Upper lobe of left lung (tissue), 6 donors: ENCODE measurements at places on chromosomes 5 and 9.

- H3K4me3 ChIP-seq: peak overlapping the region; percentile 25
- peak; percentile 71 for DNase-seq
- H3K4me1 ChIP-seq: peaks cover 7% of the 10 kb centered on the region
- no peaks in the 10 kb centered on the region for H3K27me3 ChIP-seq
- H3K27ac ChIP-seq: no peak overlapping the region
- no peaks in the 10 kb centered on the region for H3K36me3 ChIP-seq
Measured at GRCh38 chr5:7395432-7395946, 449 bp upstream of the ADCY2 start.

DNA sequence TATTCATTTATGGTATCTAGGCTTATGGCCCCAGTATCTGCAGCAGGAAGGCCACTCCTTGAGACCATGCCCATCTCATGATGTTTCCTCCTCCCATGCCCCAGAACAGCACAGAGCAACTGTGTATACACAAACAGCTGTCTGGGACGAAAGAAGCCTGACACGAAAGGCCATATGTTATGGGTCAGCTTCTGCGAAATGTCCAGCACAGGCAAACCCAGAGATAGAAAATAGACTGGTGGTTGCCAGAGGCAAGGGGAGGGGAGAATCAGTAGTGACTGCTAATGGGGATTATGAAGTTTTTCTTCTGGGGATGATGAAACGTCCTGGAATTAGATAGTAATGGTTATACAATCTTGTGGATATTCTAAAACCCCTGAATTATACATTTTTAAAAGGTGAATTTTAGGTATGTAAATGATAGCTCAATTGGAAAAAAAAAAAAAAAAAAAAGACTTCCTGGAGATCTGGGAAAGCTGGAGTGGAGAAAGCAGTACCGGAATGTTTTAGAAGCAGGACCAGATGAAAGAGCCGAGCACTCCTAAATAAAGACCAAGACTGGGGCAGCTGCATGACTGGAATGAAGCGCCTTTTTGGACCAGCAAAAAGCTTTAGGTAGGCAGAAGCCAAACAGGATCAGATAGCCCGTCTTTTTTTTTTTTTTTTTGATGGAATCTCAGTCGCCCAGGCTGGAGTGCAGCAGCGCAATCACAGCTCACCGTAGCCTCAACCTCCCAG is 29.2 kb downstream of the PCDHGC5 start:
- DNase-seq: no peak
- H3K4me1 ChIP-seq: peaks cover 94% of the 10 kb centered on the region
- H3K4me3 ChIP-seq: no peak overlapping the region
- H3K36me3 ChIP-seq: peaks cover 11% of the 10 kb centered on the region

DNA sequence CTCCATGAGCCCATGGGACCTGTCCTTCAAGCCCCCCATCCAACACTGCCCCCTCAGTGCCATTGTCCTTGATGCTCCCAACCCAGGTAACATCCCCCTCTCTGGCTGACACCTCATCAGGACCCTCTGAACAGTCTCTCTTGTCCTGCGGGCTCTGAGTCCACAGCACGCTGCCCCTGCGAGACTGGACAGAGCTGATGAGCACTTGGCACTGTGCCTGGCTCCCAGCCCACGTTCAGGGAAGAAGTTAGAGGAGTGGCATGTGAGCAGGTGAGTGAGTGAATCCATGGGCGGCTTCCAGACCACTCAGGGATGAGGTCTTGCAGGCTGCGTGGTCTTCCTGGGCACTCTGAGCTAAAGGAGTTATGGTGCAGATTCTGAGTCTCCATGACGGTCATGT is 70.7 kb downstream of the PAX5 start:
- H3K36me3 ChIP-seq: no peaks in the 10 kb centered on the region
- H3K27ac ChIP-seq: no peak overlapping the region
- no peaks in the 10 kb centered on the region for H3K4me1 ChIP-seq
- H3K27me3 ChIP-seq: no peaks in the 10 kb centered on the region

DNA sequence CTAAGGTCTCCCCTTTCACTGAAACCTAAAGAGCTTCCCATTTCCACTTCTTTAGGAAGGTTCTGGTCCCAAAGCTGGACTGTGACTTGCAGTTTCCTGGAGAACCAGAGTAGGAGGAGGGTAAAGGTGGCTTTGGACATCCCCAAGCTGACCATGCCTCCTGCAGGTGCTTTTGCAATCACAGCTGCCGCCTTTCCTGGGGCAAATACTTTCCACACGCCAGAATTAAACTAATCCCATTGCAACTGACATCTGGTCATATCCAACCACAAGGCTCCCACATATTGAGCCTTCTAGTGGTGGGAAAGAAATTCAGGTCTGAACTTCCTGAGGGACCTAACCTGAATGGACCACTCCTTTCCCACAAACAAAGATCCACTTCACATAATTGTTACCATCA is 92.7 kb downstream of the NRG2 start:
- no peaks in the 10 kb centered on the region for H3K36me3 ChIP-seq
- H3K27ac ChIP-seq: no peak overlapping the region
- no peaks in the 10 kb centered on the region for H3K27me3 ChIP-seq
- no peaks in the 10 kb centered on the region for H3K4me1 ChIP-seq

DNA sequence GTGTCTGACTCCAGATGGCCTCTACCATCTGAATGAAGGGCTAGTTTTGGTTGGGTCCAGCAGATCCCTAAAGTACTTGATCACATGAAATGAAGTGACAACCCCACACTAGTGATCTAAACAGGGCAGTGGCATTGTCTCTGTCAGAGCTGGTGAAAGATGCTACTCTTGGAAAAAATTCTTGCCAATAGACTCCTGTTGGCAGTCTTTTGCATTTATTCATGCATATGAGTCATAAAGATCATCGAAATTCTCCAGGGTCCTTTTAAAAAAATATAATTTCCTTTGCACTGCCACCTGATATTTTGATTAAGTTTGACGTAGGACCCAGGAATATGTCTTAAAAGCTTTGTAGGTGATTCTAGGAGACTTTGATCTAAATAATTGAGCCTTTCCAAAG is 135.1 kb upstream of the ELL2 start:
- H3K27ac ChIP-seq: no peak overlapping the region
- no peaks in the 10 kb centered on the region for H3K27me3 ChIP-seq
- H3K36me3 ChIP-seq: no peaks in the 10 kb centered on the region
- no peak overlapping the region for H3K4me3 ChIP-seq

GRCh38 chr9:7534211-7534935 is 265.2 kb downstream of the DMAC1 start:
- no peaks in the 10 kb centered on the region for H3K36me3 ChIP-seq
- no peaks in the 10 kb centered on the region for H3K27me3 ChIP-seq
- DNase-seq: no peak
- H3K4me3 ChIP-seq: no peak overlapping the region
- no peak overlapping the region for H3K27ac ChIP-seq
- H3K4me1 ChIP-seq: peaks cover 4% of the 10 kb centered on the region

DNA sequence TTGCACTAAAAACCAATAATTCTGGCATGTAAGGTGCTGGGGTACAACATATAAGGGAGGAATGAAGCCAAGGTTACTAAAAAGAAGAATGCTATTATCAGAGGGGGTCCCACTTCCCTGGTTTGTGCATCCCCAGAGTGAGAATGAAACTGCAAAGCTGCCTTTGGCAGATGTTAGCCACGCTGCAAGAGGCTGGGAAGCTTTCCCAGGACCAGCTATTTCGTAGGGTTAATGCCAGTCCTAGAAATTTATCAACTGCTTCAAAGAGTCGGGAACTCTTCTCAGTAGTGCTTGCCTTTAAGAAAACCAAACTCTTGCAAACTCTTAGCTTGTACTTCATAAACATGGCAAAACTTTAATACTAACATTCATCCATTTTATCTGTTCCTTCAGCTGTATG is 87.5 kb upstream of the NR5A1 start:
- H3K27me3 ChIP-seq: no peaks in the 10 kb centered on the region
- H3K36me3 ChIP-seq: no peaks in the 10 kb centered on the region
- no peak overlapping the region for H3K4me3 ChIP-seq
- DNase-seq: no peak
- H3K27ac ChIP-seq: no peak overlapping the region

- no peak overlapping the region for H3K27ac ChIP-seq
- H3K4me1 ChIP-seq: peaks cover 3% of the 10 kb centered on the region
- DNase-seq: no peak
Measured at GRCh38 chr5:5702934-5703333, 280.5 kb downstream of the ICE1 start.

GRCh38 chr9:125126019-125126746 is 17.1 kb downstream of the SCAI start:
- no peaks in the 10 kb centered on the region for H3K36me3 ChIP-seq
- H3K27ac ChIP-seq: peak overlapping the region; percentile 57
- H3K27me3 ChIP-seq: no peaks in the 10 kb centered on the region
- peak; percentile 84 for DNase-seq

GRCh38 chr5:59103303-59103702 is 520.4 kb downstream of the RAB3C start:
- H3K27me3 ChIP-seq: no peaks in the 10 kb centered on the region
- H3K36me3 ChIP-seq: no peaks in the 10 kb centered on the region
- no peak for DNase-seq
- no peak overlapping the region for H3K27ac ChIP-seq

- H3K4me1 ChIP-seq: peaks cover 72% of the 10 kb centered on the region
- no peaks in the 10 kb centered on the region for H3K27me3 ChIP-seq
- H3K27ac ChIP-seq: no peak overlapping the region
- no peak for DNase-seq
- H3K4me3 ChIP-seq: no peak overlapping the region
Measured at GRCh38 chr5:179759581-179760551, 27.2 kb downstream of the MAML1 start.

DNA sequence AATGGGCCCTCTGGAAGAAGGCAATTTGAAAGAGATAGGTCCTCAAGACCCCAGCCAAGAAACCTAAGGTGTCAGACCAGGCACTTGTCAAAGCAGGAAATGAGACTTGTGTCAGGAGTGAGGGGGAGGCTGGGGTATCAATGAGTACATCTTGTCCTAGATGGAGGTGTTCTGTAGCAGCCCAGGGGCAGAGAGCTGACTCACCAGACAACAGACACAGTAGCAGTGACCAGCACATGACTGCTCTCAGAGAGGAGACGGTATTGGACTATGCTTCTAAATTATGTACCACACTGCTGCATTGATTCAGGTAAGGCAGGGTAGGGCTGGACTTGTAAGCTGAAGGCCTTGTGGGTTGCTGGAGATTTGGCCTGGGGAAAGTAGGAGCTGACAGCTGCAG is 551.2 kb upstream of the KLF4 start:
- H3K27ac ChIP-seq: no peak overlapping the region
- no peaks in the 10 kb centered on the region for H3K36me3 ChIP-seq
- H3K4me1 ChIP-seq: no peaks in the 10 kb centered on the region
- H3K4me3 ChIP-seq: no peak overlapping the region

GRCh38 chr9:86669422-86669821 is 277.9 kb downstream of the GAS1 start:
- H3K4me1 ChIP-seq: no peaks in the 10 kb centered on the region
- no peak overlapping the region for H3K27ac ChIP-seq
- DNase-seq: no peak
- no peak overlapping the region for H3K4me3 ChIP-seq

DNA sequence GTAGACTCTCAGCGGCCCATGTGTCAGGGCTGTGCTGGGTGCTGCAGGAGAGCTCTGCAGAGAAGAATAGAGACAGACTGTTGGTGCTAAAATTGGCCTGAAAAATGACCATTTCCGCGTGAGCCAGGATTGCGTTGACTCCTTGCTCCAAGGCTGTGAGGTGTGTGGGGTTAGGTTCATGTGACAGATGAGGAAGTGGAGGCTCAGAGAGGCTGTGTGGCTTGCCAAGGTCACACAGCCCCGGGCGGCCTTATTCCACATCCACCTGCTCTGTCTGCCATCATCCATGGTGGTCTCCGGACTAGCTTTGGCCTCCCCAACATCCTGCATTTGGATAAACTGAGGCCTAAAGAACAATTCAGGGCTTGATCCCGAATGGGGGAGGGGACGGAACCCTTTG is 15.2 kb downstream of the NEK6 start:
- no peaks in the 10 kb centered on the region for H3K36me3 ChIP-seq
- H3K27me3 ChIP-seq: no peaks in the 10 kb centered on the region
- H3K27ac ChIP-seq: peak overlapping the region; percentile 43
- H3K4me3 ChIP-seq: no peak overlapping the region
- no peak for DNase-seq

DNA sequence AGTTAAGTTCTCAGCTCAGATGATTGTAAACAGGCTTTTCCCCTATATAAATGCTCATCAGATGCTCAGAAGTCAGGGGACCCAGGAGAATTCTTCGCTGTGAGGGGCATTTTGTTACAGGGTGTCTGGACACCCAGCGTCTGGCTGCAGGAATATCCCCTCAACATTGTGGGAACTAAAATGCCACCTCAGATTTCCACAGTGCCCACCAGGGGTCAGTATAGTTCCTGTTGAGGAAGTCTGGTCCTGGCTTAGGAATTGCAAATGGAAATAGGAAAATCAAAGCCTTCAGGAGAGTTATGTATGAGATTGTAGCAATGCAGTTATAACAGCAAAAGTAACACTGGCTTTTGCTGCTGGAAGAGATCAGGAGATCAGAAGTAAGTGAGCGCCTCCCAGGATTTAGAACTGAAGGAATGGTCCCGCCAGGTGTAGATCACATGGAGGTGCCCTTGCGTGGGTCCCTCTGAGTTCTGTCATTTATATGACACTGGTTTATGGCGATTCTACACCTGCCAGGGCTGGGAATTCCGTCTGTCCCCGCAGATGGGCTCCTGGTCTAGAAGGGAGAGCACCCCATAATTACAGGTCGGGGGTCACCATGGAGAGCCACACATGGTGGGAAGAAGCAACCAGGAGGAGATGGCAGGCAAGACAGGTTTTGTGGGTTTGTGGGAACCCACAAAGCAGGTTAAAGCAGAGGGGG is 47.1 kb upstream of the CTSL start:
- no peak overlapping the region for H3K4me3 ChIP-seq
- H3K4me1 ChIP-seq: no peaks in the 10 kb centered on the region
- no peak overlapping the region for H3K27ac ChIP-seq

- no peak overlapping the region for H3K27ac ChIP-seq
- no peak overlapping the region for H3K4me3 ChIP-seq
- no peaks in the 10 kb centered on the region for H3K36me3 ChIP-seq
- no peak for DNase-seq
- no peaks in the 10 kb centered on the region for H3K27me3 ChIP-seq
Measured at GRCh38 chr5:72167257-72167656, 60.0 kb downstream of the MAP1B start.

GRCh38 chr5:6090079-6090654 is 288.2 kb downstream of the MED10 start:
- no peaks in the 10 kb centered on the region for H3K36me3 ChIP-seq
- H3K4me3 ChIP-seq: no peak overlapping the region
- no peak for DNase-seq
- no peak overlapping the region for H3K27ac ChIP-seq

DNA sequence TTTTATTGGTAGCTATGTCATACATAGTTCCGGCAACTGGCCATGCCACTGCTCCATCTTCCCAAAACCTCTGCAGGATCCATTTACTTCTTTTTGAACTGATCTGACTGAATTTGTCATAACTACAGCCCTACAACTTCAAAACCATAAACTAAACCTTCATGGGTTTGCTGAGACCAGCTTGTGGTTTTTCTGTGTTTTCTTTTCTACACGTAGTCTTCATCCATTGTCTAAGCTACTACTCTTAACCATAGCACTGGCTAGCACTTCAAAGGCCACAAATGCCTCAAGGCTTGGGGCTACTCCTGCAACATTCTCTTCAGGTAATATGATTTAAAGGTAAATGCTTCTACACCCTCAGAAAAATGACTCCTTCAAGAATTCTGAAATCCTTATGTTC is 9.0 kb upstream of the KIF2A start:
- no peaks in the 10 kb centered on the region for H3K4me1 ChIP-seq
- H3K27ac ChIP-seq: no peak overlapping the region
- H3K36me3 ChIP-seq: no peaks in the 10 kb centered on the region
- DNase-seq: no peak
